ENCODE measurements at places on chromosomes 1 and 21.

DNA sequence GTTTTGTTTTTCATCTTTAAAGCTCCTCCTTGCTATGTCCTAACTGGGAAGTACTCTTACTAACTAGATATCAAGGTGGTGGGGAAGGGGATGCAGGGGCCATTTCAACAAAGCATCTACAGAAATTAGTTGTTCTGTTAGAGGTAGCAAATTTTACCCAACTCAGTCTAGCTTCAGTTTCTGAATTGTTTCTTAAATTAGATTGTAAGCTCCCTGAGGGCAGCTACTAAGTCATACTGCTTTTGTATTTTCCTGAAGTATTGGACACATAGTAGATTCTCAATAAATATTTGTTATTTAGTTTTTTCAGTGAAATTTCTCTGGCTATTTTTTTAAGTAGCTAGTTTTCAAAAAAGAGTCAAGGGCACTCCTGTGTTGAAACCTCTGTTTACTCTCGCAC lies 1.8 kb downstream of the UBAP2L start:
- DNase-seq, result no peak

GRCh38 chr1:1291023-1291528 lies 10.8 kb downstream of the SCNN1D start:
- no peak for DNase-seq

DNA sequence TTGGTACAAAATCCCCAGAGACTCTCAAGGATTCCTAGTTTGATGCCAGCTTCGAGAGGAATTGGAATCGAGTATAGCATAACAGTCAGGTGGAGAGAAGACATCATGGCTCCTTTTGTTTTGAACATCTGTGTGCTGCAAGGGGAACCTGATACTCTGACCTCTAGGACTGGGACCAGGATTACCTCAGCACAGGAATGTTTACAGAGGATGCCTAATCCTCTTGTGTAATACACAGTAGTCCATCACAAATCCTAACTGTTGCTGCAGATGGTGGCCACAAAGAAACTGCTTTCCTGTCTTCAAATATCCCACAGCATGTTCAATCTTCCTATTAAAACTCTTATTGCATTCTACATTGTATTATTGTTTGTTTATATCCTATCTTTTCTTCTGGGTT lies 111.8 kb upstream of the PRMT6 start:
- no peak for DNase-seq

- no peak for DNase-seq
Observed at GRCh38 chr1:243959998-243960397, 91.1 kb upstream of the ZBTB18 start.

- no peak for DNase-seq
Observed at GRCh38 chr1:21311016-21311415, 20.8 kb upstream of the ECE1 start.

DNA sequence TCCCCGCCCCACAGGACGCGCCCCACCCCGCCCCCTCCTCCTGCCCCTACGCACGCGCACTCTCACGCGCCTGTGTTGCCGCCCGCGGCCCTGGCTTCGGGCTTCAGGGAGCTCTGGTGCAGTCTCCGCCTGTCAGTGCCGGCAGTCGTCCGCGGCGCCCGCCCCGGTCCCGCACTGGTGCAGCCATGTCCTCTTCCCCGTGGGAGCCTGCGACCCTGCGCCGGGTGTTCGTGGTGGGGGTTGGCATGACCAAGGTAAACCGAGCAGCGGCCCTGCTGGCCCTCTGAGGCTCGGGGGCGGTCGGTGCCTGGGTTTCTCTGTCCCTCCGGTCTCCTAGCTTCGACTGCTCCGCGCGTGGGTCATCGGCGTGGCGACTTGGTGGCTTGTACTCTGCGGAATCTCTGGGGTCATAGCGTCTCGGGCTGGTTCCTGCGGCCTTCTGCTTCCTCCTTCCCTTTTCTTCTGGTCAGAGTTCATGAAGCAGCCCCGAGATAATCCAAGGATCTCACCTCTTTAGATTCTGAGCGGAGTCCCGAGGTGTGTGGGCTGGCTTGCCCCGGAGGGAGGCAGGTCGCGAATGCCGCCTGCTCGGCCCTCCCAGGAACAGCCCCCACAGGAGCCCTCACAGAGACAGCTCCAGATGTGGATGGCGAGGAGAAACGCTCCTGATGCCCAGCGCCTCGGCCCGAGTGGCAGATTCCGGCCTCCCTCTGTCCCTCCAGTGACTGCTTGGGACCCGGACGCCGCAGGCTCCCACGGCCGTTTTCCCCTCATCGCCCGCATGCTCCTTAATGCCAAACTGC lies at the start of gene SCP2:
Gene SCP2, plus strand, starts transcription at position 65 of the 803 bp plus-strand sequence. Its CDS starts 121 bp downstream, at position 186.
- peak; percentile 53 for DNase-seq

DNA sequence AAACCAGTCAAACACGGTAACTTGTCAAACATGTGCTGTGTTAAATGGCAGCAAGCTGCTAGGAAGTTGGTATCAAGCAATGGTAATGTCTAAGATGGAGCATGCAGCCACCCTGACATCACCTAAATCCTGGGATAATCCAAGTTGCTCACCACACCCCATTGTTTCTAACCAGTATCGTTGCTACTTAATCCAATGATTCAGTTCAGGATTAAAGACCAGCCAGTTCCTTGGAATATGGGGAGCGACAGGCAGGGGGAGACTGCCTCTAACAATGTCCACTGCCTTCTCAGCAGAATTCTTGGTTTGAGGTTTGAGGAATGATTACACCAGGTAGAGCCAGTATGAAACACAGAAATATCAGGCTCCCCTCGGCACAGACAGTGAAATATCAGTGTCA lies 122.1 kb upstream of the IFFO2 start:
- no peak for DNase-seq

Measured in activated CD8-positive, alpha-beta memory T cell treated with anti-CD3 and anti-CD28 coated beads for 1 hour (primary cell).